ENCODE measurements at places on chromosomes 13 and 19. TPM values are rescaled to one million over a fixed set of nuclear protein-coding genes. Genes with fewer than 3 reads are reported as not detected.

- H3K27me3 ChIP-seq: peaks cover 23% of the 10 kb centered on the region
- H3K27ac ChIP-seq: no peak overlapping the region
- no peak overlapping the region for H3K4me3 ChIP-seq
- H3K4me1 ChIP-seq: peaks cover 2% of the 10 kb centered on the region
- DNase-seq: no peak
Measured at GRCh38 chr19:48495396-48495795, 16.2 kb downstream of the LMTK3 start.

- DNase-seq: peak; percentile 90
- no peaks in the 10 kb centered on the region for H3K27me3 ChIP-seq
- H3K36me3 ChIP-seq: no peaks in the 10 kb centered on the region
- H3K4me3 ChIP-seq: no peak overlapping the region
- peaks cover 4% of the 10 kb centered on the region for H3K4me1 ChIP-seq
Measured at GRCh38 chr19:48660852-48661710, 11.7 kb downstream of the NTN5 start.

Gene LENG9
- 16.7 TPM for total RNA-seq

GRCh38 chr13:110447058-110447511, 114.4 kb downstream of the RAB20 start:
- peaks cover 28% of the 10 kb centered on the region for H3K4me1 ChIP-seq
- no peaks in the 10 kb centered on the region for H3K27me3 ChIP-seq
- H3K36me3 ChIP-seq: peaks cover 8% of the 10 kb centered on the region
- peak; percentile 23 for DNase-seq
- no peak overlapping the region for H3K4me3 ChIP-seq
- H3K27ac ChIP-seq: no peak overlapping the region

Gene ANGPTL8
- not detected for total RNA-seq

Gene EXOC3L2
- total RNA-seq: not detected

- peak overlapping the region; percentile 46 for H3K27ac ChIP-seq
- peaks cover 6% of the 10 kb centered on the region for H3K36me3 ChIP-seq
- H3K4me1 ChIP-seq: peaks cover 16% of the 10 kb centered on the region
- no peak overlapping the region for H3K4me3 ChIP-seq
- peak; percentile 30 for DNase-seq
Measured at GRCh38 chr19:10228920-10229319, 2.2 kb downstream of the S1PR2 start.

DNA sequence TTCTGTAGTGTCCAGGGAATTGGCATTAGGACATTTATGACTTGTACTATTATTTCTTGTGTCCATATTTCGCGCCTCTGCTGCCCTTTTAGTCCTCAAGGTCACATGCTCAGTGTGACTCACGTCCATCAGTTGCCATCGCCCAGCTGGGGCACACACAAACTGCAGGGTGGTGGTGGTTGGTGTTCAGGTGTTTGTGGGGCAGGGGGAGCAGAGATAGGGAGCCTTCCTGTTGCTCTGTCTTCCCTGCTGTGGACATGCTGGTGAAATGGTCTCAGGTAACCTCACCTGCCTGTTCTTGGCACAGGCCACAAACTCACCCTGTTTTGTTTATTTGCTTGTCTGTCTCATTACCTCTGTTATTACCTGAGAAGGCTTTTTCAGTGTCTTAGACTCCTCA, 22.4 kb downstream of the PRR12 start:
- H3K36me3 ChIP-seq: peaks cover 19% of the 10 kb centered on the region
- peaks cover 15% of the 10 kb centered on the region for H3K4me1 ChIP-seq
- no peak for DNase-seq

GRCh38 chr19:1008268-1009040, 8.2 kb downstream of the GRIN3B start:
- peaks cover 14% of the 10 kb centered on the region for H3K36me3 ChIP-seq
- no peak overlapping the region for H3K4me3 ChIP-seq
- DNase-seq: no peak
- peaks cover 16% of the 10 kb centered on the region for H3K4me1 ChIP-seq

Gene FGF14
- total RNA-seq: 7.8 TPM

- no peak overlapping the region for H3K4me3 ChIP-seq
- H3K36me3 ChIP-seq: no peaks in the 10 kb centered on the region
- H3K27ac ChIP-seq: no peak overlapping the region
- H3K4me1 ChIP-seq: no peaks in the 10 kb centered on the region
Measured at GRCh38 chr13:21541980-21542379, 62.0 kb downstream of the MICU2 start.

Gene OR10H5
- total RNA-seq: not detected
